Tibial nerve (tissue), 4 donors: ENCODE measurements at places on chromosomes 16 and 17. TPM values are rescaled to one million over a fixed set of nuclear protein-coding genes. Genes with fewer than 3 reads are reported as not detected.

The EFCAB3 gene
- total RNA-seq = not detected

The CNTNAP4 gene
- total RNA-seq = 0.22 TPM

The WNK4 gene
- total RNA-seq = 3.6 TPM

The RPTOR gene
- 34.7 TPM for total RNA-seq

The MYL4 gene
- total RNA-seq = not detected

- DNase-seq = no peak
Measured at GRCh38 chr16:646679-647172, 2.4 kb upstream of the WDR90 start.

- DNase-seq = no peak
Measured at GRCh38 chr17:7633093-7633492, 3.2 kb downstream of the SHBG start.

GRCh38 chr16:70702624-70703023, 16.8 kb upstream of the MTSS2 start:
- no peak for DNase-seq

GRCh38 chr16:90008708-90009145, 10.5 kb downstream of the DBNDD1 start:
- DNase-seq = no peak

DNA sequence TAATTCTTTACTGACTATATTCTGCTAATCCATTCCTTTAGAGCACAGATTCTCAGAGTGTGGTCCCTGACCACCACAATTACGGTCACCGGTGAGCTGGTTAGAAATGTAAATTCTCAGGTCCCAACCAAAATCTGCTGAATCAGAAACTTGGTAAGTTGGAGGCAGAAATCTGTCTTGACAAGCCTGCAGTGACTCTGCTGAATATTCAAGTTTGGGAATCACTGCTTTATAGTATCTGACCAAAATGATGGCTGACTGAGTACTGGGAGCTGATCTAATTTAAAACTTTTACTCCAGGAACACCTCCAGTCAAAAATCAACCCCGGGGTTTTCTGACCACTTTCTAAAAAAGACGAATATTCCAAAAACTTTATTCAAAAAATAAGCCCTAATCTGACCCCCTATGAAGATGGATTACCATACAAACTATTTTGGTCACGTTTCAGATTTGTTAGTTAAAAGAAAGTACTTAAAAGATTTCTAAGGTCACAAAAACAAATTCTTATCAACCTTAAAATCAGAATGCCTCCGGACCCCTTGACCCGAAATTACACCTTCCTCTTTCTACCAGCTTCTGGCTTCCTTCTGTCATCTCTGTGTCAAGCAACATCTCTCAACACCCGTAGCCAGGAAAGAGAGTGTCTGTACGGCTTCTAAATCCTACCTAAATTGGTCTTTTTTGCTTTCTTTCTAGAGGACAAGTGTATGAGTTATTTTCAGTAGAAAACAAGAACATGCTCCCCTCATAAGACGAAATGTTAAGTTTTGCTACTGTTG, 38.6 kb downstream of the CREBBP start:
- no peak for DNase-seq

DNA sequence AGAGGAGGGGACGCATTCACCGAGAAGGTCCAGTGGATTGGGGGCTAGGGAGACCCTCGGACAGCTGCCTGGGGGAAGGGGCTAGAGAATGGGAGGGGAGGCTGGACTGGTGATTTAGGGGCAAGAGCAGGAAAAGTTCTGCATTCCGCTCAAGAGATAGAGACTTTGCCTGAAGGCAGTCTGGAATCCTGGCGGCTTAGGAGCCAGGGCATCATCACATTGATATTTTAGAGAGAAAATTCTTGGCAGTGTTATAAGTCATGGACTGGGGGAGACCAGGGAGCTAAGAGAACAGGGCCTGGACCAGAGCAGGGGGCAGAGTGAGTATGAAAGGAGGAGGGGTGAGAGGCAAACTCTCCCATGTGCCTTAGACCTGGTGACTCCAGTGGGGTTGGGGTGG, 35.8 kb downstream of the MSI2 start:
- no peak for DNase-seq

- DNase-seq = no peak
Measured at GRCh38 chr16:9534759-9535158, 443.3 kb downstream of the HAPSTR1 start.
